ENCODE measurements at places on chromosomes 7 and 10. TPM values are rescaled to one million over a fixed set of nuclear protein-coding genes. Genes with fewer than 3 reads are reported as not detected.

- no peak for DNase-seq
Observed at GRCh38 chr7:78198756-78199155, 400.2 kb downstream of the PHTF2 start.

DNA sequence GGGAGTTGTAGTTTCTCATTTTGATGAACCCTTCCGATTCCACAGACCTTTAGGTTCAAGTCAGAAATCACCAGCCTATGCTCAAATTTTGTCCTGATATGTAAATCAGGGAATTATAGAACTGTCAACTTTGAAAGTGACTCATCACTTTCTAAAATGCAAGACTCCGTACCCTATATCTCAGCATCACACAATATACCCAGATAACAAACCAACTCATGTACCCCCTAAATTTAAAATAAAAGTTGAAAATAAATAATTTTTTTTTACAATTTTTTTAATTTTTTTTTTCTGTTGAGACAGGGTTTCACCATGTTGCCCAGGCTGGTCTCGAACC, 393 bp upstream of the ARHGAP19 start:
- DNase-seq = no peak

DNA sequence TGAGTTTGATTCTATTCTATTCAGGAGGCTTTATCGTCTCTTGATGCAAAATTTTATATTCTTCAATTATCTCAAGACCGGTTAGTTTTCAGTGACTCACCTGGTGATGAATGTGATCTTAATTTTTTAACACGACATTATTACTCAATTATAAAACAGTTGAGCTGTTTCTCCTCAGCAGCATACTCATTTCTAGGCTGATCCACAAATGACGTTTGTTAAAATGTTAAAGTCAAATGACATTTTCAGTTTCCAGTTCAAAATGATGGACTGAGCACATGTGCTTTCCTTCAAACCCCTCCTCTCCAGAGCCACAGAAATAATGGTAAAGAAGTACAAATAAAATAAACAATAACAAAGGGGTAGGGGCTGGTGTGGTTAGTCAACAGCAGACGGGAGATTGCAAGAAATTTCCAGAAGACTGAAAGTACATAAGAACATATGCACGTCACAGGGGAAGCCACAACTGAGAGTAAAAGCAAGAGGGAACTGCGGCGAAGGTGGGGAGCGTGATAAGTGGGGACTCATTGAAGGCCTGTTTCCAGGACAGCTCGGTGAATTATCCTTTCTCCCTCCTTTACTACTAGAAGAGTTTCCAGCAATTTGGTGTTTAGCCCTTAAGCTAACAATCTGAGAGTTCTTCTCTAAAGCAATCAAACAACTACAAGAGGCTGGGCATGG, 10.9 kb downstream of the MACROH2A2 start:
- no peak for DNase-seq

DNA sequence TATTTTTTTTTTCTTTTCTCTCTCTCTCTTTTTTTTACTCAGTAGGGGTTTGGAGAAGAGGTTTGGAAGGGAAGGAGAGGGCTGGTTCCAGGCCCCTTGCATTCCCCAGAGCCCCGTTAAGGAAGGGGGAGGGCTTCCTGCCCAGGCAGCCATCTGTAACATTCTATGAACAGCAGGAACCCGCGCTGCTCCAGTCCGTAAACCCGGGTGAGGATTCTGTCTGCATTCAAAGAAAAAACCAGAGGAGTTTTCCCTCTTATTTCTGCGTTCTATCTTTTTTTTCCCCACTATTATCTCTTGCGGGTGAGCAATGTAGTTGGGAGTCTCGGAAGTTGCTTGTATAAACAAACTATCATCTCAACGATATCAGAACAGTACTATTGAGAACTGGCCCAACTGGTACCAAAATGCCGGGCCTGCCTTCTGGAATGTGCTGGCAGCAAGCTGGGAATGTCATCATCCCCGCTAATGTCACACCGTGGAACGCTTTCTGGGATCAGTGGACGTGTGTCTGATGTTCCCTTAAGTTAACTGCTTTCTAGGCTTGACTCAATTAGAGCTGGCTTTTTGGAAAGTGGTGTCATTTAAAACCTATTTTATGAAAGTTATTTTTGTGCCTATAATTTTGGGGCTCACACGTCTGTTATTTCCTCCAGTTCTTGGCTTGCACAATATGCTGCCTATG, 153.1 kb upstream of the MEOX2 start:
- DNase-seq = peak; percentile 88

- DNase-seq = no peak
Observed at GRCh38 chr7:133196856-133197612, 55.8 kb upstream of the EXOC4 start.

- no peak for DNase-seq
Observed at GRCh38 chr7:4216016-4216415, 466.1 kb upstream of the FOXK1 start.

DNA sequence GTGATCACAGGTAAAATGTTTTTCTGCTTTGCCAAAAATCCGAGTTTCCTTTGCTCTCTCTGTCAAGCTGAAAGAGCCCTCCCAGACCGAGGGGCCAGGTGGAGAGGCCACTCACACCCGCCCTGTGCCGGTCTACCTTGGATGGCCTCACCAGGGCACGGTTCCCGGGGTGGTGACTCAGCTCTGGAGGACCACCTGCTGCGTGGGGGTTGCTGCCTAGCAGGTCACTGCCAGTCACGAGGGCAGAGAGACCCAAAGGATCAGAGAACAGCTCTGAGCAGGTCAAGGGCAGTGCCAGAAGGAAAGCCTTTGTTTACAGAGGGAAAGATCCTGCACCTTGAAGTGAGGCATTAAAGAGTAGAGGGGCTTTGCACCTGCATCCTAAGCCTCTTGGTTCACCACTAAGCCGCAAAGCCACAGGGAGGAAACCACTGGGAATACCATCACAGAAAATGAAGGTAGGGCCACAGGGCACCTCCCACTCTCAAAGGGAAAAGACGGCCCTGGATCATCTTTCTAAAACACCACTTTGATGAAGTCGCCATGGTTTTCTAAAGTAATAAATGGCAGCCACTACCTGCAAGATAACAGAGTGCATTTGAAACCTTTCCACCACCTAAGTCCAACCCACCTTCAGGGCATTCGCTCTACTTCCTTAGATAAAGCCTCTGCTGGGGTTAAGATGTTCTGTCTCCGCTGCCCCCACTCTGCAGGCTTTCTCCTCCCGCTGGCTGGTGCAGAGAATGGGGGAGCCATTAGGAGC, 160.3 kb upstream of the KLF14 start:
- no peak for DNase-seq

GRCh38 chr7:900331-901040, 24.1 kb downstream of the GET4 start:
- no peak for DNase-seq

DNA sequence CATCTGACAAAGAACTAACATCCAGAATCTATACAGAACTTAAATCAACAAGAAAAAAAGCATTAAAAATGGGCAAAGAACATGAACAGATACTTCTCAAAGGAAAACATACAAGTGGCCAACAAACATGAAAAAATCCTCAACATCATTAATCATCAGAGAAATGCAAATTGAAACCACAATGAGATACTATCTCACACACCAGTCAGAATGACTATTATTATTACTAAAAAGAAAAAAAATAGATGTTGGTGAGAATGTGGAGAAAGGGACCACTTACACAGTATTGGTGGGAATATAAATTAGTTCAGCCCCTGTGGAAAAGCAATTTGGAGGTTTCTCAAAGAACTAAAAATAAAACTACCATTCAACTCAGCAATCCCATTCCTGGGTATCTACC, 89.1 kb upstream of the ADO start:
- no peak for DNase-seq

- peak; percentile 89 for DNase-seq
Observed at GRCh38 chr10:112951359-112952281, 1.6 kb downstream of the TCF7L2 start.

- no peak for DNase-seq
Observed at GRCh38 chr7:7965301-7965700, 3.3 kb upstream of the GLCCI1 start.

GRCh38 chr10:114684822-114685209, 26.7 kb upstream of the ABLIM1 start:
- DNase-seq = peak; percentile 49

GRCh38 chr7:36746347-36746746, 22.1 kb upstream of the AOAH start:
- no peak for DNase-seq

The EPO gene
- total RNA-seq = not detected

The TWIST1 gene
- 19.9 TPM for total RNA-seq

The HMX2 gene
- not detected for total RNA-seq

The EVX1 gene
- total RNA-seq = 0.11 TPM

The PKD1L1 gene
- 0.44 TPM for total RNA-seq

The GPNMB gene
- 47.6 TPM for total RNA-seq

The FZD1 gene
- 23.9 TPM for total RNA-seq
